HCEC 1CT (cell line): ENCODE measurements at places on chromosomes 7 and 10.
A peak's percentile ranks its signal among the peaks of the same experiment; 100 is the strongest.

- no peak for DNase-seq
Observed at GRCh38 chr10:43966571-43966965, 317.9 kb upstream of the ZNF32 start.

DNA sequence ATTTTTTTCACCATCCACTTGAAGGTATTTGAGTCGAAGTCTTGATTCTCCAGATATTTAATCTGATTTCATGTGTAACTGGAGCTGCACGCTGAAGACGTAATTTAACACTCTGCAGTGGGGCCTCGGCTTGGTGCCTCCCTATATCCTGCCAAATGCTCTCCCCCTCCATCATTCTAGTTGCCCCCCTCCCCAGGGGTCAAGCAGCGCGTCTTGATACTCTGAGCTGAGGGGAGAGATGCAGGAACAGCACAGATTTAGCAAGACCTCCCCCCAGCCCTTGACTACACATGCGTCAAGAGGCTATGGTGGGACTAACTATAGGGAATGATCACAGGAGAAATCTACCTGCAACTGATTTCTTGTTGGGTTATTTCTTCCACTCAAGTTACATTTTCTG is 85.8 kb downstream of the PRPF18 start:
- no peak for DNase-seq

- no peak for DNase-seq
Observed at GRCh38 chr7:107186240-107186639, 17.4 kb downstream of the HBP1 start.

DNA sequence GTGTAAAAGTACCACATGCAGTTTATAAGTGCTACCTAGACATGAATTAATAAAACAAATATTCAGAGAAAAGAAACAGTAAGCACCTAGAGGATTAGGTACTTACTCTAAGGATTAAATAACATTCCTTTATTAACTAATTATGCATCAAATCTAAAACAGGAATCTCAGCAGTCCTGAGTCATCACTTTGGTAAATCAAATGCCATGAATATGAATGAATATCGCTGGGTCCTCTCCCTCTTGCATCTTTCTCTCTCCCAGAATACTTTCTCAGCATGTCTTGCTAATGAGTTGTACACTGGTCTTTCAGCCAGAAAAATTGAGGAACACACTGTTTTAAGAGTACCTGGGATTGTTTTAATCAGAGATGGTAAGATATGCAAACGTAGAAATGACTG is 225.5 kb upstream of the NFE2L3 start:
- DNase-seq: no peak

- no peak for DNase-seq
Observed at GRCh38 chr10:5932345-5932744, 42.3 kb downstream of the FBH1 start.

- peak; percentile 86 for DNase-seq
Observed at GRCh38 chr7:137771679-137772078, 75.1 kb downstream of the DGKI start.

- peak; percentile 68 for DNase-seq
Observed at GRCh38 chr7:155785536-155785935, 26.7 kb downstream of the SHH start.

DNA sequence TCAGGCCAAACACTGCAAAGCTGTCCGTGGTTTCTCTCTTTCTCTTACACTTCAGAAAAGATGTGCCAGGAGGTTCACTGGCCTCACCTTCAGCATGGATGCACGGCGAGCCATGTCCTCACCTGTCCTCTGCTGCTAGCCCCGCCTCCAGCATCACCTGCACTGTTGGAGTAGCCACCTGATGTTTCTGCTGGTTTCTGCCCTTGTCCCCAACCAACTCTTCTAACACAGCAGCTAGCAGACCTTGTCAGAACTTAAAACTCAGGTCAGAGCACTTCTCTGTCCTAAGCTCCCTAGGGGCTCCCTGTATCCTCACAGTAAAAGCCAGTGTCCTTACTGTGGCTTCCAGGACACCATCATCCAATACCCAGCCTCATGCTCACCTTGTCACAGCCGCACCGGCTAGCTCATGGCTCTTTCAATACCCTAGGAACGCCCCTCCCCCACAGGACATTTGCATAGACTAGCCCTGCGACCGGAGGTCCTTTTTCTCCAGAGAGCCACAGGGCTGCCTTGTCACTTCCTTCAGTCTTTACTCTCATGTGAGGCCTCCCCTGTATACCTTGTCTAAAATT is 15.2 kb downstream of the PALD1 start:
- no peak for DNase-seq

DNA sequence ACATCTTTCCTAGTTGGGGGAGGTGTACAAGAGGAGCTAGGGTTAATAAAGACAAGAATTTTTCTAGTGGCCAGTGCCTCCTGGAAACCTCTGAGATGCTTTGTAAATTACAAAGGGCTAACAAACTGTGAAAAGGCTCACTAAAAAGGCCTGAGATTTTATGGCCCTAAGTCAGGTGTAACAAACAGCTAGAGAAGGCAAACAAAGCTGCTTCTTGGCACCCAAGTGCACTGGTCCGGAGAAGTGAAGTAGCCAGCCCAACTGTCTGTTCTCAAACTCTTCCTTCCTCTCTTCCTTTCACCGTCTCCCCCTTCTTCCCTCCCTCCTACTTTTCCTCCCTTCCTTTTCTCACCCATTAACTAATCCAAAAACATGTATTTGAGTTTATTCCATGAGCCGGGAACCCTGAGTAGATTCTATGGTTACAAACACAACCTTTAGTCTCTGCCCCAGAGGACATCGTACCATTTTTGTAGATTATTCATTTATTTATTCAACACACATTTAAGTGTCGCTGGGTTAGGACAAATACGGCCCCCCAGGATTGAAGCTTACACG is 143.4 kb upstream of the PCGF5 start:
- no peak for DNase-seq

GRCh38 chr10:3484306-3485056 is 300.5 kb downstream of the KLF6 start:
- DNase-seq: peak; percentile 5

GRCh38 chr10:80165173-80165572 is 32.6 kb downstream of the PLAC9 start:
- peak; percentile 72 for DNase-seq

DNA sequence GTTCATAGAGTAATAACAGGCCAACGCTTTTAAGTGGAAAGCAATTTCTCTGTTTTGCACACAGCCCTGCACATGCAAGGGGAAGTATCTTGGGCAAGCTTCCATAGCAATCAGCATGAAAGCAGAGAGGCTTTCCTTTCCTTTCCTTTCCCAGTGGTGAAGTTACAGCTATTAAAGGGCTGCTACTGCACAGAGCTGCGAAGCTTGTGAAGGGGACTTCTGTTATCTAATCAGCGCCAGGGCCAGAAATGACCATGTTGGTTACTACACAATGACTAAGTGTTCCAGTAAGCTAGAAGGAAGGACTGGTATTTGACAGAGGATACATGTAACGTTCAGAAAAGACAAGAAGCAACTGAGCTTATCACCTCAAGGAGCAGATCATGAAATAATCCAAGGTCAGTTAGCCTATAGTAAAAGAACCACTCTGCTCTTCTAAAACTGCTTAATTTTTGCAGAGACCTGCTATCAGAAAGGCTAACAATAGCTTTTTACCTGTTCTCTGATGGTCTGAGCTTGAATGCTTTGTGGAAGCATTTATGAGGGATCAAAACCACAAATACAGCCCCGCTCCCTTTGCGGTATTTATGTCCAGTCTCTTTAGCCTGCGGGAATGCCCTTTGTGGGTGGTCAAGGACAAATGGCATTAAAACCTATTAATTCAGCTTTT is 45.9 kb downstream of the SGMS1 start:
- DNase-seq: no peak

- no peak for DNase-seq
Observed at GRCh38 chr10:73802276-73802991, 9.0 kb downstream of the NDST2 start.

DNA sequence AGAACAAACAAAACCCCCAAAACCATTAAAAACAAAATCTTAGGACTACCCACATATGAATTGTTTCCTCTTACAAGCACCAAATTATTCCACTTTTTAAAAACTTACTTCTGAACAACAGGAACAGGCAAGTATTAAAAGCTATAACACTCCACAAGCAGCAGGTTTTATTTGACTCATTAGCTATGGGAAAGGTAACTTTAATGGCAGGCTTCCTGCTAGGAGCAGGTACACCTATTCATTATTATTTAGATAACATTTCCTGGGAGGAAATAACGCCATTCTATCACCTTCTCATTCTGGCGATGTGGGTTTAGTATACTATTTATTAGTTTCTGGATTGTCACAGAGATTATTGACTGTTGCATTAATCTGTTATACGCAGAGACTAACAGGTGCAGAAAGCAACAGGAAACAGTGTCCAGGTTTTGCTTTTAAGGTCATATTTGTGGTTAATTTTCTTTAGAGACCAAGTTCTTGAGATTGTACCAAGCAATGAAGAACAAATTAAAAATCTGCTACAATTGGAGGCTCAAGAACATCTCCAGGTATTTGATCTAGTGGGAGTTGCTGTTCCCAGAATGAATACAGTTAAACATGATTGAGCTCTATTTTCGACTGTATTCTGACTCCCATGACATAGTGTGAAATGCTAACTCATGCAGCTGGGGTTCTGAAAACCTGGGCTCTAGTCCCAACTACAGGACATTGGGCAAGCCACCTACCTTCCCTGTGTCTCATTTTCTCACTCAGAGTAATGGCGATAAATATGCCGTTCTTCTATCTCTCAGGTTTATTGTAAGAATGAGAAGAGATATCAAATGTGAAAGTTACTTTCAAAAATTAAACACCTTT is 2.0 kb downstream of the CPA2 start:
- DNase-seq: no peak

- DNase-seq: no peak
Observed at GRCh38 chr7:65404020-65404419, 30.4 kb downstream of the ZNF92 start.

DNA sequence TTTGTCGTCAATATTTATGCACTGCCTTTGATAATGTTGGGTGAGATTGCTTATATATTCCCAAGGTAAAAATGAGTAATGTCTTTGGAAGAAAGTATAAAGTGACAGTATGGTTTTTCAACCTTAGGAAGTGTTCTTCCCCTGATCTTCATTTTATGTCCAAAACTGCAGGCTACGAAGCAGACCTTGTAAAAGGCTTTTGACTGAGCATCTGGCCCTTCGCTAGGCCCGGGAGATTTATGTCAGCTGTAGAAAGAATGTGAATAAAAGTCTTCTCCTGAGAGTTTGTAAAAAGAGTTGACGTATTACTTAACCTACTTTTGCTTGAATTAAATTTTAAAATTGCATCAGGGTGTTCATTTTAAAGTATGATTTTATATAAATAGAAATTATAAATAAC is 116.8 kb downstream of the CPED1 start:
- no peak for DNase-seq

GRCh38 chr10:58158806-58159205 is 108.9 kb downstream of the IPMK start:
- DNase-seq: peak; percentile 8

GRCh38 chr10:64115908-64116643 is 594.9 kb downstream of the REEP3 start:
- DNase-seq: no peak
